ENCODE measurements at places on chromosomes 5 and 9.

DNA sequence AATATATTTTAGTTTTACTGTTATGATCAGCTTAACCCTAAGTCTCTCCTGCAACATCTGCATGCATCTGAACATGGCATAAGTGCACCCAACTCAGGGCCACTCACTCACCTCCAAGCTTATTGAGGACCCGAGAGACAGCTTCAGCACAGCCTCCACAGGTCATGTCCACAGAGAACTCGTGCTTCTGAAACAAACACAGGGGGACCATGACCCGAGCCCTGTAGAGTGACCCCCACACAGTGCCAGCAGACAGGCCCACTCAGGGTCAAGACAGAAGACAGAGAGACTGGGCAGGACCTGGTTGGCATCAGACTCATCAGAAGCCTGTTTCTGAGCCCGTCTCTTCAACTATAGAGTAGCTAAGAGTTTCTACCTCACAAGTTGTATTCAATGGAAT lies 6.8 kb downstream of the ATOX1 start:
- DNase-seq = no peak

- DNase-seq = no peak
Measured at GRCh38 chr5:136638084-136638483, 272.7 kb upstream of the TRPC7 start.

DNA sequence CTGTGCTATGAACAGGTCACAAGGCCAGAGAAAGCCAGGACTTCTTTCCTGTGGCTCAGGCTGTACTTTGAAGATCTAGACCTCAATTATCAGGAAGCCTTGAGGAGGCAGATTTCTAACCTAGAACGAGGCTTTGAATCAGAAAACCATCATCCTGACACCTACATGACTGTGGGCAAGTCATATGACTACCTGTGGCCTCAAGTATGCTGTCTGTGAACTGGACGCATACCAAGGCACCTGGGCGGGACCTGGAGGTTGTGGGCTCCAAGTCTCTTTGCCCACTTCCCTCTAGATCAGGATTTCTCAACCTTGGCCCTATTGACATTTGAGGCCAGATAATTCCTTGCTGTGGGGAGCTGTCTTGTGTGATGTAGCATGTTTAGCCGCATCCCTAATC lies 42.5 kb downstream of the KLF4 start:
- no peak for DNase-seq

GRCh38 chr5:151151263-151151660 lies 6.3 kb downstream of the ANXA6 start:
- no peak for DNase-seq

DNA sequence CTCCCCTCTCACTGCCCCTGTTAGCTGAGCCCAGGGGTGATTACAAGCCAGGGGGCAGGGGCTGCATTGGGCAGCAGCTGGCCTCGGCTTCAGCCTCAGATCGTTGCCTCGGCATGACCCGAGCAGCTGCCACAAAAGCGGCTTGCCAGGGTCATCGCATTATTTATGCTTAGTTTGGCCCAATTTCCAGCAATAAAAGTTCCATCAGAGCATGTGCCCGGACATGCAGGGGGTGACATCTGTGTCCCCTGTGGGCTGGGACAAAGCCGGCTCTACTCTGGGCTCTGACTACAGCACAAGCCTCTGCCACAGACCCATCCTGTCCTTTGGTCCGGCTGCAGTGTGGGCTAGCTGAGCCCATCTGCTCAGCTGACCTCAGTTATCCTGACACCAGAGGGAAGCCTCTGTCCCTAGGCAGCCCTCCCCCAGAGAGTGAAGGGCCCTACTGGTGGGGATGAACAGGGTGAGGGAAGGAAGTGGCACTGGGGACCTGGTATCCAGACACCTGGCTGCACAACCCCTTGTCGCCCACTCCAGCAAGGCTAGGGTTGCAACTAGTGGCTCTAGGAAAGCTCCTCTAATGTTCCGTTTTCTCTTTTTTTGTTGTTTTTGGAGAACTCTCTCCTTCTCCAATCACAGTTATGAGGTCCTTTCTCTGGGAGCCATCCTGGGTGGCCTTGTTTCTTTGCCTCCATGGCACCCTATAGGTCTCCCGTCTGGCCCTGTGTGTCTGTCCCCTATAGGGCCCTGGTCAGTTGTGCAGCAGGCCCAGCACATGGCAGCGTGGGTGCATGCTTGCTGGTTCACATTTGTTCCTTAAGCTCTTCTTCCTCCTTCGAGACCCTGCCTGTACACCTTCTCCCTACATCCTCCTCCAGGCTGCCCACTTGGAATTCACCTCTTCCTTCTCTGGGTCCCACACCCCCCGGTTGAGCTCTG lies 13.3 kb upstream of the GADD45G start:
- DNase-seq = no peak

DNA sequence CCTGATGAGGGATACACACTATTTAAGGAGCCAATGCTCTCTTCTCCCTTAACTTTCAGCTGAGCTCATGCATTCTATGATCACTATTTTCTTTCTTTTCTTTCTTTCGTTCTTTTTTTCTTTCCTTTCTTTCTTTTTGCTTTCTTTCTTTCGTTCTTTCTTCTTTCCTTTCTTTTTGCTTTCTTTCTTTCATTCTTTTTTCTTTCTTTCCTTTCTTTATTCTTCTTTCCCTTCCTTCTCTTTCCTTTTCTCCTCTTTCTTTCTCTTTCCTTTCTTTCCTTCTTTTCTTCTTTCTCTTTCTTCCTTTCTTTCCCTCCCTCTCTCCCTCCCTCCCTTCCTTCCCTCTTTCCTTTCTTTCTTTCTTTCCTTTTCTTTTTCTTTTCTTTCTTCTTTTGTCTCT lies 761.2 kb downstream of the SEMA5A start:
- no peak for DNase-seq

DNA sequence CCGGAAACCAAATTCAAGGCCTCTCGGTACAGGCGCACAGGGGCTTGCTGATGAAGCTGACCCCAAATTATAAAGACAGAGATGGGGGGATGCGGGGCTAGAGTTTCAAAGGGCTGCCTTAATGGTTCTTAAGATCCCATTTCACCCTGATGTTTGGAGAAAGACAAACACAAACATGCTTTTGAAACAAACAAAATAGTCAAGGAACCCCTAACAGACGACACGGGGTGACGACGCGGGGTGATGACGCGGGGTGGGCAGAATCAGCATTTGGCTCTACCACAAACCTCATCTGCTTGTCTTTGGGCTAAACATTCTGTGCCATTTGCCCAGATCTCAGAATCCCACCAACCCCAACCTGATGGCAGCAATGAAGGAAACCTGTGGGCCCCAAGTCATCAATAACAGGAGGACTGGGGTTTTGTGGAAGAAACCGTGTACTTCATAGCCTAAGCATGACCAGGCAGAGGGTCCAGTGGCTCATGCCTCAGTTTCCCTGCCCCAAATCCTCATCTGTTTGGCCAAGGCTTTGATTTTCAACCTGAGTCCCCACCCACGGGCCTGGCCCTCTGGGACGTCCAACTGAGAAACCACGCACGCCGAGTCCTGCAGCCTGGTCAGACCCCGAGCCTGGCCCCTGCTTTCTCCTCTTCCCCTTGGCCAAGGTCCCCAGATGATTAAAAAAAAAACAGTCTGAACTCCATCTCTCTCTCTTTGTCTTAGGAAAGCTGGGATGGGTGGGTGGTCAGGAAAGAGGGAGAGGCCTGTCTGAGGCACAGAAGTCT lies 148.5 kb downstream of the COL23A1 start:
- no peak for DNase-seq

GRCh38 chr5:122129306-122129705 lies at the start of gene ZNF474:
TSS of gene ZNF474 (plus strand) at chr5:122129546. CDS start at chr5:122151991, 22,445 bp downstream.
- no peak for DNase-seq

DNA sequence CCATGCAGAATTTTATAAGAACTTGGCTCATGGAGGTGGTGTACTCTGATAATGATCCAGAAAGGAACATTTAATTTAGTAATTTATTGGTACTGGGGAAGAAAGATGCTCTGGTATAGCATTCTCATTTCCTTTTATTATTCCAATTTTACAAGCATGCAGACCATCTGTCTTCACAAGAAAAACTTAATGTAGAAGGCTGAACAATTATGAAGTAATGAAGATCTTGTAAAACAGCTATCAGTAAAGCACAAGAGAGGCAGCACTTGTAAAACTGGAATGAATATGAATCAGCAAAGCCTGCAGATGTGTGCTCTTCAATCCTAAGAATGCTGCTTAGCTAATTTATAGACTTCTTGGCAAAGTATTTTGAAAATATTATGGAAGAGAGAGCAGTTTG lies 300.0 kb downstream of the YTHDC2 start:
- no peak for DNase-seq

DNA sequence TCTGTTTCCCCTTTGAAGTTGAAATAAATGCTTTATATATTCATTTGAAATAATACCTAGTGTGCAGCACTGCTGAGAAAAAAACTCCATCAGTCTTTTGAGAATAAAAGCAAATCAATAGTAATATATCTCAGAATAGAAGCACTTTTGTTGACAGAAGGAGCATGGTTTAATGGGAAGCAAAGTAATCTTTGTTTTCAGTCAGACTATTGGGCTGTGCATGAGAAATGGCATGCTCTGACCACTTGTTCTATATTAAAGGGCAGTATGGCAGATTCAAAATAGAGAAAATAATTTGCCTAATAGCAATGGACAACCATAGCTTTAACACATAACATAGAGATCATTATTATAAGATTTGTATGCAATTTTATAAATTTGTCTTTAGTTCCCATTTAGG lies 12.4 kb downstream of the CDH10 start:
- no peak for DNase-seq

DNA sequence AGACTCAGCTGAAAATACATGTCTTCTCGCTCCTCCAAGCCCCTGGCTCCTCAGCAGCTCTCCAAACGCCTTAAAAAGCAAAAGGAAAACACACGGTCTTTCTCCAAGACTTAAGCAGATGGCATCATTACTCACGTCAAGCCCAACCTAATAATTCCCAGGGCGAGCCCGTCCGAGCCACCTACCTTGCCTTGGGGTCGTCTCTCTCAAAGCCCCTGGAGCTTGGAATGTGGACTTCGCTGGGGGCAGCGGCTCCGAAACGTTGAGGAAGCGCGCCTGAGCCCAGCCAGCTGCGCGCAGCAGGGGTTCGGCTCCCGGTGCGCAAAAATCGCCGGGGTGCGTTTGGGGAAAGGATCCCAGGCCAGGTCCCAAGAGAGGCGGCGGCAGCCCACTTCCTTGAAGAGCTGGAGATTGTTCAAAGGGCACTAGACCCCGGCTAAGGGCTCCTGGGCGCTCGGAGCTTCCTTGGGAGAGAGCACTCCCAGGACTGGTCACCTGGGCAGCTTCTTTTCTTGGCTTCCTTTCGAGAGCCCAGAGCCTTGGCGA lies 395 bp downstream of the DRD1 start:
- DNase-seq = no peak

- DNase-seq = no peak
Measured at GRCh38 chr9:134325096-134325812, 1.0 kb upstream of the RXRA start.

DNA sequence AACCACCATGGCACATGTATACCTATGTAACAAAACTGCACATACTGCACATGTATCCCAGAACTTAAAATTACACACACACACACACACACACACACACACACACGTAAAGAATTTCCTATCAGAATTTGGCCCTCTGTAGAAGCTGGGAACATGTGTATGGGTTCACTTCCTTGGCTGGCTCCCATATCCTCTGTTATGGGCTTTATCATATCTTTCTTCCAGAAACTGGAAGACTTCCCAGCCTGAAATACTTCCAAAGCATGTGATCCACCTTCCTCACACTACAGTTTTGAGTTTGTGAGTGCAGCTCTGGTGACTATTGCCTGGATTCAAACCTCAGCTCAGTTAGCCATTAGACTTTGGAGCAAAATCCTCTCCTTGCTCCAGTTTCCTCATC lies 78.6 kb upstream of the GDNF start:
- no peak for DNase-seq

DNA sequence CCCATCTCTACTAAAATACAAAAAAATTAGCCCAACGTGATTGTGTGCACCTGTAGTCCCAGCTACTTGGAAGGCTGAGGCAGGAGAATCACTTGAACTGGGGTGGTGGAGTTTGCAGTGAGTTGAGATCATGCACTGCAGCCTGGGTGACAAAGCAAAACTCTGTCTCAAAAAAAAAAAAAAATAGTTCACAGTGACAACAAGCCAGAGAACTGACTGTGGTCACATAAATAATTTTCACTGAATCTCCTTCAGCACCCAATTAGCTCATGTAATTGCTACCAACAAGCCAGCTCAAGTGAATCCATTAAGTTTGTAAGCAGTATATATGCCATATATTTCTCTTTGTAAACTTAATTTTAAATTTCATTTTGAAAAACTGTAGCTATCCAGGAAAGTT lies 14.5 kb upstream of the AFAP1L1 start:
- DNase-seq = no peak

DNA sequence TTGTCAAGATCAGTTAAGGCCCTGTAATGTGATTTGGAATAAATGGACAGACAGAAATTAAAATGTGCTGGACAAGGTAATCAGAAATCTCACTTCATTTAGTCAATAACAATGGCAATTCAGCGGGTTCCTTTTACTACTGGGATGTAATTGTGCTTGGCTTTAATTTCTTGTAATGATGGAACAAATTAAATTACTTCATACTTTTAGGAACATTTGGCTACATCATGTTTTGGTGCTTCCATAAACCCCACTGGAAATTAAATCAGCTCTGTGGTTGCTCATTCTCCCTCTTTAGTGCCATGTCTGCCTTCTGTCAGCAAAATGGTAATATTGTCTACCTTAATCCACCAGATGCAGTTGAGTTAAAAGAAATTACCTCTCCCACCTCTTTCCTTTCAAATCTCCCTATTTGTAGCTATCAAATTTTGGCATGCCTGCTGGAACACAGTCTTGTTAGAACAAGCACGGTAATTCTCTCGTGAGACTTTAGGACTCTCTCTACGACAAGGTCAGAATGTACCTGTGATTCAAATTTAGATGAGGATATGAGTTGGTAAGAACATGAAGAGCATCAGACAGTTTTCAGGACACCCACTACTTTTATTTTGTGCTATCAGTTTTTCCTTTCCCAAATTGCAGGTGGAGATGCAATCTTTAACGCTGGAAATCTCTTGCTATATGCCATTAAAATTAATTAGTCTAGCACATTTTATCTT lies 476.3 kb downstream of the RAB3C start:
- DNase-seq = no peak

DNA sequence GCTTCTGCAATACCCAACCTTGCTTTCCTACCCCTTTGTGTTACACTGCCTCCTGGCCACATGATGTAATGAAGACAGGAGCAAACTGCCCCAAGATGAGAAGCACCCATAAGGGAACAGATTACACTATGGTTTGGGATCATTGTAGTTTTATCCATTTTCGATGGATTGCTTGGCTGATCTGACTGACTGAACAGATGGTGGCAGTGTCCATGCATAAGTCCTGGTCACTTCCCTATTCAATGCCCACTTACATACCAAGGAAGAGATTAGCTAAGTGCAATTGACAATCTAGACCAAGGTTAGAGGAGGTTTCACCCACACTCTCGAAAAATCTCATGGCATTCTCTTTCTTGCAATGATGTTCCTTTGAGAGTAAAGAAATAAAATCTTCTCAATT lies 319.9 kb downstream of the RAB3C start:
- DNase-seq = no peak

DNA sequence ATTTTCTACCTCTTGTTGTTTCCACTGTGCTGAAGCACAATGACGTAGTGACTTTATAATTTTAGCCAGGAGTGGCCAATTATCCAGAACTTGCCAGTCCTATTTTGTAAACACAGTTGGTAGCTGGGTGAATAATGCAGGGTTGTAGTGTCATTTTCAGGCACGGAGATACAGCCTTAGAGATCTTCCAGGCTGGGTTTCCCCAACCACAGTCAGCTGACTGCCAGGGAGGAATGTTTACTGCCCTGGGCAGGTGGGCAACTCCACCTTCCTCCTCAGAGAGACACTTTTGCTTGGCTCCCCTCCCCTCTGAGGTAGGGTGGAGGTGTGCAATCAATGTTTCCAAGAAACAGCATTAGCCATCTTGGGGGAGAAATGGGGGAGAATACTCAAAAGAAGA lies 228.1 kb upstream of the NR4A3 start:
- DNase-seq = no peak

Measured in stimulated activated CD4-positive, alpha-beta T cell treated with anti-CD3 and anti-CD28 coated beads, Interleukin-1b, Interleukin-23, amount 100 ng/mL, for 48 hours (primary cell).